ENCODE measurements at places on chromosomes 16 and 17. TPM values are rescaled to one million over a fixed set of nuclear protein-coding genes. Genes with fewer than 3 reads are reported as not detected.

GRCh38 chr16:17397499-17397891 is 73.3 kb downstream of the XYLT1 start:
- DNase-seq, result no peak

DNA sequence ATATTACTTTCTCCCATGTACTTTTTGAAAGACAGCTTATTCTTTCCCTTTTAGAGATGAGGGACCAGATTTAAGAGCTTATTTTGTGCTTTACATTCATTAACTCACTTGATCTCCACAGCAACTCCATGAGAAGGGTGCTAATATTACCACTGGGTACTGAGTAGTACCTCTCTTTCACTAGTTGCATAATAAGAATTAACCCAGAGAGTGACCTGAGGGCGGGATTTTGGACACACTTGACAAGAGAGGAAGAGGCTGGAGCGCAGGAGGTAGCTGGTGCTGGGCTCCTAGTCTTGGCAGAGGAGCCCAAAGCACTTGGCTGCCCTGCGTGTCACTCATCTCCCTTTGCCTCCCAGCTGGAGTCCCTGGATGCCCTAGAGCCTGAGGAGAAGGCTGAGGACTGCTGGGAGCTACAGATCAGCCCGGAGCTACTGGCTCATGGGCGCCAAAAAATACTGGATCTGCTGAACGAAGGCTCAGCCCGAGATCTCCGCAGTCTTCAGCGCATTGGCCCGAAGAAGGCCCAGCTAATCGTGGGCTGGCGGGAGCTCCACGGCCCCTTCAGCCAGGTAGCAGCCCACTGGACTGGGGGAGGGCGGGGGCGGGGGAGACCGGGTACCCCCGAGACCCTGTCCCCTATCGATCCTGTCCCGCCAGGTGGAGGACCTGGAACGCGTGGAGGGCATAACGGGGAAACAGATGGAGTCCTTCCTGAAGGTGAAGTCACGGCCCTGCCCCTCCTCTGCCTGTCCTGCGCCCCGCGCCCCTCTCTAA is 1.7 kb upstream of the MAZ start:
- peak; percentile 67 for DNase-seq

- DNase-seq, result peak; percentile 54
Observed at GRCh38 chr16:4339909-4340308, 11.2 kb downstream of the PAM16 start.

- DNase-seq, result no peak
Observed at GRCh38 chr16:14284371-14284770, 213.3 kb downstream of the MRTFB start.

DNA sequence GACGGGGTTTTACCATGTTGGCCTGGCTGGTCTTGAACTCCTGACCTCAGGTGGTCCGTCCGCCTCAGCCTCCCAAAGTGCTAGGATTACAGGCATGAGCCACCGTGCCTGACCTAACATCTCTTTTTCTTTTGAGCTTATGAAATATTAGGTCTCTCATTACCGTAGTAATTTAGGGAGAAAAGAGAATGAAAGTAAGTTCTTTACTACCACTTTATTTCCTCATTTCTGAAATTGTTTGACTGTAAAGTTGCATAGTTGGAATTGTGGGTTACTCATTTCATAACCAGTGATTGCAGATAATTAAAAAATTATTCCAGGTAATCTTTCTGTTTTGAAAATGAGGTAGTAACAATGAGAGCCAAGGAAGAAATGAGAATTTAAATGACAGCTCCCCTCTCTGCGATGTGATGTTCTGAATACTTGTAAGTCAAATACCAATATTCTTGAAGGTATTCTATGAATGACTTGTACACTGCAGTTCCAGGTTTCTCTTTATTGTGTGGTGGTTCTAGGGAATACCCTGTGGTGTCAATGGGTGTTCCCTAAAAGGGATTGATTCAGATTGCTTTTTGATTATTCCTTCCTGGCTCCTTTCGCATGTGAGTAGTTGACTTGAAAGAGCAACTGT is 28.3 kb downstream of the MAP2K4 start:
- no peak for DNase-seq

DNA sequence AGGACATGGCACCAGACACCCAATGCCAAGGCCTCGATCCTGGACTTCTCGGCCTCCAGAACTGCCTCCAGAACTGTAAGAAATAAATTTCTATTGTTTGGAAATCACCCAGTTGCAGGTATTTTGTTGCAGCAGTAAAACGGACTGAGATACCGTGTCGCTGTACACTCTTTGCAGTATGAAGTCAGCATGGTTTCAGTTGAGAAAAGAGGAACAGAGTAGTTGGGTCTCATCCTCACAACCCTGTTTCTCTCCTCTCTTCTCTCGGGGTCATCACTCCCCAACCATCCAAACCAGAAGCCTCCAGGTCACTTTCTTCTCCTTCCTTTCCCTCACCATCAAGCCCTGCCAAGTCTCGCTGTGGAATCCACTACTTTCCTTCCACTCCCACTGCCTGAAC is 77.8 kb downstream of the ADCY9 start:
- no peak for DNase-seq

DNA sequence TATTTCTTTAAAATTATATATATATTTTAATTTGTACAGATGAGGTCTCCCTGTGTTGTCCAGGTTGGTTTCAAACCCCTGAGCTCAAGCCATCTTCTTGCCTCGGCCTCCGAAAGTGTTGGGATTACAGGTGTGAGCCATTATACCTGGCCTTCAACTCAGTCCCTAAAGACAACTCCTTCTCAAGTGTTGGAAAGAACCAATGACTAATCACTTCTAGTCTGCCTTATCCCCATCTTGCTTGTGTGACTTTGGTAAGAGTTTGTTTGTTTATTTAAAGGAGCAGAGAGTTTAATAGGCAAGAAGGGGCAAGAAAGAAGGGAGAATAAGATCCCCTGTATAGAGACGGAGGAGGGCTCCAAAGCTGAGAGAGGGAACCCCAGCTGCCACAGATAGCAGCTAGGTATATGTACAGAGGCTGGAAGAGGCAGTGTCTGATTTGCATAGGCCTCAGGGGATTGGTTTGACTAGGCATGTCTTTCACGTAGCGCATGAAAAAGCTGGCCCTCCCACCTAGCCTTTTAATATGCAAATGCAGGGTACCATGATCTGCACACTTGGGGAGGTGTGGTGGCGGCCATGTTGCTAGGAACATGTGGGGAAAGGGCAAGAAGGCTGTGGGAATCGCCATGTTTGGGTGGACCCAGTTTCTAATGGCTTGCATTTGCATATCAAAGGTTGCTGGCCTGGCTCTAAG is 21.5 kb downstream of the ABCC1 start:
- no peak for DNase-seq

DNA sequence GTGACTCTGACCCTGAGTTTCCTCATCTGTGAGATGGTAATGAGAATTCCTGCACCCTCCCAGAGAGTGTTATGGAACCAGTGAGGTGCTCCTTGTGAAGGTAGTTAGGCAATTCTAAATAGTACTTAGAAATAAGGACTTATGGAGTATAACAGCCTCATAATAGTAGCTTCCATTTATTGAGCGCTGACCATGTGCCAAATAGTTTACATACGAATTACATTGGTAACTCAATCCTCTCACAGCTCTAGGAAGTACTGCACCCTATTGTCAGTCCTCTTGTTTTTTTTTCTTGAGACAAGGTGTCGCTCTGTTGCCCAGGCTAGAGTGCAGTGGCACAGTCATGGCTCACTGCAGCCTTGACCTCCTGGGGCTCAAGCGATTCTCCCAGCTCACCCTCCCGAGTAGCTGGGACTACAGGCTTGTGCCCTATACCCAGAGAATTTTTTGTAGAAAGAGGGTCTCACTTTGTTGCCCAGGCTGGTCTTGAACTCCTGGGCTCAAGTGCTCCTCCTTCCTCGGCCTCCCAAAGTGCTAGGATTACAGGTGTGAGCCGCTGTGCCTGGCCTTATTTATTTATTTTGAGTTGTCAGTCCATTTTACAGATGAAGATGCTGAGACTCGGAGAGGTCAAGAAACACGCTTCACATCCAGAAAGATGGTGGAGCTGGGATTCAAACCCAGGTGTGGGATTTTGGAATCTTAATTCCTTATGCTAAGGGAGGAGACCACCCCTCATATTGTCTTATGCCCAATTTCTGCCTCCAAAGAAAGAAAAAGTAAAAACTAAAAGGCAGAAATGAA is 2.9 kb downstream of the TNS4 start:
- no peak for DNase-seq

DNA sequence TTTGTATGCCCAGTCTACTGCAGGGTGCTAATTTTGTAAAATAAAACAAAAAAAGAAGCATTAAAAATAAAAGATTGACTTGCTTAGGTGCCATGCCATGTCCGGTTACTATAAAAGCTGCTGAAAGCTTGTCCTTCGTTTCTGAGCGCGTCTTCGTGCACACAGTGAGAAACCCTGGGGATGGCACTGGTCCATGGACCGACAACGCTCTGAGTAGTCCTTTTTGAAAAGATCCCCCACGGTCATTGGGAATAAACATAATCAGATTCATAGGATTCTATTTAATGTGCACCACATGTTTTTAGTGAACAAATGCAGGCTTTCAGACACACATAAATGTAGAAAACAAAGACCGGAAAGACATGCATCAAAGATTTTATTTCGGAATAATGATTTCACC is 146.3 kb downstream of the XYLT1 start:
- DNase-seq, result no peak

ZNF207 gene
- total RNA-seq, result 54.5 TPM

EVPL gene
- not detected for total RNA-seq

AGRP gene
- total RNA-seq, result not detected

CA5A gene
- not detected for total RNA-seq
